CD4-positive, alpha-beta T cell treated with Interleukin-17A for 4 hours (primary cell): ENCODE measurements at places on chromosomes 6 and 20.
A peak's percentile ranks its signal among the peaks of the same experiment; 100 is the strongest.

DNA sequence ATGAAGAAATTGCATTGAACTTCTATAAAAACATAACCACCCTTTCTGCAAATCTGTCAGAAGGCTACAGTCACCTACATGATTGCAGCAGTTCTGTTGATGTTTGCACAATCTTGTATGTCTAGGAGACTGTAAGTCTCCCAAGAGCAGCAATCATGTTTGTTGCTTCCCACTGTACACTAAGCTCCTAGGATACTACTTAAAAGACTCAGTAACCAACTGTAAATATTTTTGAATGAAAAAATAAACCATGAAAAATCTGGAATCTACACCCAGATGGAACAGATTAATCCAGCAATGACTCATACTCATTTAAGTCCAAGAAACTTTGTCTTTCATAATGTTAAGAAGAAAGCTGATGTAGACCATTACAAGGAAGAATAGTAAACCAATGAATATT is 168.5 kb upstream of the ATXN1 start:
- no peak for DNase-seq

GRCh38 chr6:26033085-26033940 is 53.9 kb upstream of the HFE start:
- DNase-seq: peak; percentile 69

GRCh38 chr6:21987501-21987957 is 309.3 kb downstream of the PRL start:
- DNase-seq: no peak

DNA sequence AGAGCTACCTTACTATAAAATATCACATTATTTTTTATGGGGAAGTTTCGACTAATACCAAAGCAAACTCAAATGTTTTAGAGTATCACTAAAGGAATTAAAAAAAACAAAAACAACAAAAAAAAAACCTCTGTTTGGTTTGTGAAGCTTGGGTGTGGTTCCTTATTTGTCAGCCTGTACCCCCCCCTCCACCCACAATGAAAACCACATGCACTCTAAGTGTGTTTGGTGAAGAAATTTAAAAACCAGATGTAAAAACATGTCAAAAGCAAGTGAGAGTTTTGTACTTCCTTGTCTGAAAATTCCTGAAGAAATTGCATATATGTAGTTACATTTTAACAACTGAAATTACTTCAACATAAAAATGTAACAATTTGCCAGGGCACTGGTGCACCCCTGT is 3.1 kb downstream of the STK38 start:
- peak; percentile 70 for DNase-seq

GRCh38 chr6:170250981-170251775 is 39.7 kb downstream of the DLL1 start:
- DNase-seq: no peak

DNA sequence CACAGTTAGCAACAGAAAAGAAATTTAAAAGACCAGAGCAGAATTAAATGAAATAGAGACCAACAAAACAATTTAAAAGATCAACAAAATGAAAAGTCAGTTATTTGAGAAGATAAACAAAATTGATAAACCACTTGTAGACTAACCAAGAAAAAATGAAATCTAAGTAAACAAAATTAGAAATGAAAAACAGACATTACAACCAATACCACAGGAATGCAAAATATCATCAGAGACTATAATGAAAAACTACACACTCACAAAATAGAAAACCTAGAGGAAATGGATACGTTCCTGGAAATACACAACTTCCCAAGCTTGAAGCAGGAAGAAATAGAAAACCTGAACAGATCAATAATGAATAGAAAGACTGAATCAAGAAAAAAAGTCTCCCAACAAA is 97.8 kb downstream of the WDR27 start:
- no peak for DNase-seq

GRCh38 chr6:87291883-87292282 is 30.5 kb upstream of the SMIM8 start:
- DNase-seq: no peak

DNA sequence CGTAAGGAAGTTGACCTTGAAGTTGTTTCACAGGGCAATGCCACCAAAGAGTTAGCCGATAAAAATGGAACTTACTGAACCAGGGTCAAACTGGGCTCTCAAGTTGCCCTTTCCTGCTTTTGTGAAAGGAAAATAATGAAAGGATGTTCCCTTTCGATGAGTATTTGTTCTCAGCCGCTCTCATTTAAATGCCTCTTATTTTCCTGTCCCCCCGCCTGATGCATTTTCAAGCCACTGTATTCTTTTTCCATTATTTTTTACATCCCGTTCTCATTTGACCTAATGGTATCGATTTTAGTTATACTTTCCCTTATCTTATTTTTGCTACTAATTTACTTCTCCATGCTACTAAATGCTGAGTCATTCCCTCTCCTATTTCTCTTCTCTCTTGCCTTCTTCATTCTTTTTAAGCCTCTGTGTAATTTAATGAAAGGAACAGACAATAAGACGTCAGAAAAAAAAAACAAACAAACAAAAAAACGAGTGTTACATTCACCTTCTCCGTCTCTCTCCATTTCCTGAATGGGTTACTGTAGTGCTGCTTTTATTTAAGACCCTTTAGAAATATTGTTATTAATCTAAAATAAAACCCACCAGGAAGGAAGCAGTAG is 655 bp upstream of the NDUFAF4 start:
- no peak for DNase-seq

GRCh38 chr6:28393912-28394662 is 5.5 kb downstream of the ZSCAN12 start:
- peak; percentile 5 for DNase-seq

DNA sequence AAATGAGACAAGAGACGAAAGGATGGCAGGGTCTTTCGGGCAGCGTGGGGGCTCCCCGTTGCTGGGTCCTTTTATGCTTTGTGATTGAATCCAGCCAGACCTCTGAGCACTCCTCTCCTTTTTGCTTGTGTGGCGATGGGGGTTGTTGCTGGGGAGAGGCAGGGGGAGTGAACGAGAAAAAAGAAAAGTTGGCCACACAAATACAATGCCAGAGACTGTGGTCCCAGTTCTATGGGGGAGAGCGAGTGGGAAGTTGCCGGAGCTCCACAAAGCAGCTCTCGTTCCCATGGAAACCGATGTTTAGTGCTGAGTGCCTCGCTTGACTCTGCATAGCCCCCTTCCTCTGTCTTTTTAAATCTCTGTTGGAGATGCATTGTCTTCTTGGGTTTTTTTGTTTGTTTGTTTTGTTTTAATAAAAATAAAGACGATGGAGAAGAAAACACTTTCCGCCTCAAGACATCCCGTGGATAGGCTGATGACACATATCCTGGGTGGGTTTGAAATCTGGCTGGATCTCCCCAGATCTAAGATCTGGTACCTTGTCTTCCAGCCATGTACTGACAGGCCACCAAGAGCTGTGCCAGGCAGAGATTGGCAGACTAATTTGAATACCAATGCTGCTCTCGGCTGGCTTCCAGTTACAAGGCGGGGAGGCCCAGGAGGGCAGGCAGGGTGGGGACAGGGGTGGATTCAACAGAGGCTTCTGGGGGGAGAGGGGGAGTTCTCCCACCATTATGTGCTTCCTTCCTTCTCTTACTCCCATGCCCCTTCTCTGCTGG is 529.3 kb downstream of the QKI start:
- no peak for DNase-seq

GRCh38 chr6:29792123-29793035 is 35.2 kb upstream of the HLA-G start:
- DNase-seq: peak; percentile 88
